ENCODE measurements at places on chromosomes 12 and 14.

DNA sequence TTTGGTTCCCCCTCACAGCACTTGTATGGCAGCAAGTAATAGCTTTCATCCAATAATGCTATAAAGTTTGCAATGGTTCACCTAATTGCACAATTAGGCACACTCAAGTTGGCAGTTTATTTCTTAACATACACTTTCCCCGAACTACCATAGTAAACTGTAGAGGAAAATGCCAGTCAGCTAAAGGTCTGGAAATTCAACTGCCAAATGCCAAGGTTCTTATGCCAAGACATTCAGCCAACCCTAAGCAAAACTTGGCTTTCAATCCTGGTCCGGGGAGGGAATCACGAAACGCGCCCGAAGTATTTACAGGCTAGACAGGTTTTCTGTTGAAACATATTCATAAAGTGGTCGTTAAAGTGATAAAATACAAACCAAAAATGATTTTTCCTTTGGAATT is 1512.4 kb upstream of the FLRT2 start:
- DNase-seq, result no peak

GRCh38 chr14:21024585-21025370 is at the start of gene NDRG2:
Gene NDRG2 (minus strand): TSS chr14:21025061. CDS start chr14:21023315, 1,746 bp downstream.
- peak; percentile 84 for DNase-seq

- peak; percentile 79 for DNase-seq
Measured at GRCh38 chr12:39682689-39683477, 63.3 kb upstream of the ABCD2 start.

DNA sequence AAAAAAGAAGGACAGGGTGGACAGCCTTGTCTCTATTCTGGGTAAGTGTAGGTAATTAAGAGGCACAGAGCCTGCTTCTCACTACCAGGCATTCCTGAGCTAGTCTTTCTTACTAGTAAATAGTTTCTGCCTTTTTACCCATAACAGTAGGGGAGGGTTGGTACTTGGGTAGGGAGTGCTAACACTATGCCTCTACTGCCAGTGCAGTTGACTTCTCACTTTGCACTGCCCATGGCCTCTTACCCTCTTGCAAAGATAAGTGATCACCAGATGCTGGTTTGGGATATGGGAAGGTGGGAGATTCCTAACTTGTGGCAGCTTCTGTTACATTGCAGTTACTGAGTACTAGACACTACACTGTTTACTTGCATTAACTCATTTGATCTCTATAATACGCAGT is 11.6 kb downstream of the AHSA1 start:
- no peak for DNase-seq

All from CD4-positive, alpha-beta T cell treated with Interleukin-4 for 1 hour (primary cell).